Natural killer cell (primary cell): ENCODE measurements at places on chromosomes 6 and 20.

GRCh38 chr6:161395716-161396231 lies 121.9 kb upstream of the AGPAT4 start:
- no peak for DNase-seq

- DNase-seq: no peak
These were observed 84.8 kb downstream of the MRPL14 start for GRCh38 chr6:44042261-44042988.

DNA sequence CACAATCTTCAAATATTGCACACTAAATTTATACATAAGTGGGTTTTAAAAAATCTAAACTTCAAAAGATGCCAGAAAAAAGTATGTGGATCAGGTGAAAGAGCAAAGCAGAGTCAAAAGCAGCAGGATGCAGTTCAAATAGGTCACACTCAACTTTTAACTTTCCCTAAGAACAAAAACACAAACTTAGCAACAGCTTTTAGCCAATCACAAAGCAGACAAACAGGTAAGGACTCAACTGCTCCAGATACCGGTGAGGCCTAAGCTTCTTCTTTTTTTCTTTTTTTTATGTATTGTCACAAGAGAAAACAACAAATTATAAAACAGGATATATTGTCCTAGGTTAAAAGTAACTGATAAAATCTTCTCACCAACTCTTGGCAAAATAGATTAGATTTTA lies 74.7 kb downstream of the SESN1 start:
- peak; percentile 71 for DNase-seq

GRCh38 chr20:21505810-21506530 lies 7.9 kb downstream of the NKX2-2 start:
- DNase-seq: peak; percentile 81

- peak; percentile 2 for DNase-seq
These were observed 220.3 kb downstream of the PREX1 start for GRCh38 chr20:48607544-48607865.
